Brain pericyte (primary cell): ENCODE measurements at places on chromosomes 3 and 15.

- no peak for DNase-seq
Measured at GRCh38 chr3:123623346-123623880, 38.6 kb upstream of the HACD2 start.

- DNase-seq = no peak
Measured at GRCh38 chr3:57627976-57628375, 30.8 kb upstream of the ARF4 start.

DNA sequence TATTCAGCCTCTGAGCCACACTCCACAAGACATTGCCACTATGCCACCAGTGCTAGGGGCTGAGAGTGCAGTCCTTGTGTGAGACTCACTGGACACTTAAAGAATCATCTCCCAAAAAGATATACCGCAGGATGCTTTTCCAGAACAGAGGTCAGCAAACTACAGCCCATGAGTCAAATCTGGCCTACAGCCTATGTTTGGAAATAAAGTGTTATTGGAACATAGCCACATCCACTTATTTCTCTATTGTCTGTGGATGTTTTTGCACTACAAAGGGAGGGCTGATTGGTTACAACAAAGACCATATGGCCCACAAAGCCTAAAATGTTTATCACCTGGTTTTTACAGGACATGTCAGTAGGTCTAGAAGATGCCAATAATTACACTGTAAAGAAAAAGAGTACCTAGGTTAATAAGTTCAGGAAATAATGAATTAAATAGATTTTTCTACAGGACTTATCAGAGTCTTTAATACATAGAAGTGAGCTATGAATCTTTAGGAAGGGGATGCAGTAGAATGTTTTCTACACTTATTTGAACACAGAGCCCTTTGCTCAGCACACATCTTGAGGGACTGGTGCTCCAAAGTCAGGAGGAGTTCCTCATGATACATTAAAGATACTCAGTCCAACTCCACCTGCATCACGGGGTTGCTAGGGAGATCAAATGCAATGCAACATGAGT lies 26.3 kb downstream of the SRGAP3 start:
- DNase-seq = no peak

DNA sequence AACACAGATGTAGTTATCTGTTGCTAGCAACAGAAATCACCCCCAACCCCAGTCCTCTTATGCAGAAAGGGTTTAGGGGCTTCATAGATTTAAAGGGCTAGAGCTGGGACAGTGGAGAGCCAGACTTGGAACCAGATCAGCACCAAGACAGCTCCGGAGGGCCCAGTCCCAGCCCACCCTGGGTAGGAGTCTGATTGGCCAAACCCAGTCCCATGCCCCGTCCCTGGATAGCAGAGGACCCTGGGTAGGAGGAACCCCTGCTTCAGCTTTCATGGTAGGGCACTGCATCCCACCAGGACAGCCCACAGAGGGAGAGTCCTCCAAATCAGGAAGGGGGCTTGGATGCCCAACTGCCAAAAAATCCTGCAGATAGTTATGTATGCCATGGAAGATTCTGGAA lies 103.0 kb downstream of the CORO2B start:
- no peak for DNase-seq

DNA sequence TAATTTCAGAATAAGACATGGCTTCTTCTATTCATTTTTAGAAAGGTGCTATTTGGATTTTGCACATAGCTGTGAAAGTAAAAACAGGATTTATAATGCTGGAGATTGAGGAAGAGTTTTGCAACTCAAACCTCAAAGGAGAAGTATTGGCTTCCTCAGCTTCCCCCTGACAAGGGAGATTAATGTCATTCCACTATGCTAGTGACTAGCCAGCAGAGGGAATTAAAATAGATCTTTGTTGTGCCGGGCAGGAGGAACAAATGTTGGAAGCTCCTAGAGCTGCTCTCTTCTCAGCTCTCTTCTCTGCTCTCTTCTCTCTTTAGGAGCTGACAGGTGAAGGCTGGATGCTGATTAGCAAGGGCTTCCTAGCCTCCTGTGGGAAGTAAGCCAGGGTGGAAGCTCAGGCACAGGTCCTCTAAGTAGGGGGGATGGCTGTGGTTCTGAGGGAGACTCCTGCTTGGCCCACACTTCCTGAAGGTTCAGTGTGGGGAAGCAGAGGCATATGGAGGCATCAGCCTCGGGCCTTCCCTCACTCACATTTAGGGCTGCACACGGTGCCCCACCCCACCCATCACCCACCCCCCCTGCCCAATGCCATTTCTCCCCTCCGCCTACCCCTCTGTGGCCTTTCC lies 29.6 kb downstream of the CX3CR1 start:
- DNase-seq = no peak

GRCh38 chr15:74156678-74157411 lies 16.7 kb upstream of the ISLR start:
- no peak for DNase-seq

GRCh38 chr15:94524565-94524964 lies 293.2 kb downstream of the MCTP2 start:
- DNase-seq = no peak

- no peak for DNase-seq
Measured at GRCh38 chr3:37726525-37727290, 135.0 kb upstream of the CTDSPL start.
